ENCODE measurements at places on chromosomes 3 and 15.

DNA sequence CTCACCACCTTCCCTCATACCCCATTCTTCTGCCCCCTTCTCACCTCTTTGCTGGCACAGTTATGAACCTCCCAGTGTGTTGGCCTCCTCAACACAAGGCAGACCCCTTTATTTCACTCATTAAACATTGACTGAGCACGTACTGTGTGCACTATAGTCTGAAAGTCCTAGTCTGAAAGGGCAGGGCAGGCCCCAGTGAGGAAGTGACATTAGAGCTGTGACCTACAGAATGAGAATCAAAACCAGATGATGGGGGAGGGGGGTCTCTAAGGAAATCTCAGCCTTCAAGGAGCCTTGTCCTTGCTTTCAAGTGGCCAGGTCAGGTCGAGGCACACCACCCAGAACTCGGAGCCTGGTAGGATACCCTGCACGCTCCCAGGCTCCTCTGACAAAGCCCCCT is 3.5 kb downstream of the SLC28A1 start:
- no peak for DNase-seq

DNA sequence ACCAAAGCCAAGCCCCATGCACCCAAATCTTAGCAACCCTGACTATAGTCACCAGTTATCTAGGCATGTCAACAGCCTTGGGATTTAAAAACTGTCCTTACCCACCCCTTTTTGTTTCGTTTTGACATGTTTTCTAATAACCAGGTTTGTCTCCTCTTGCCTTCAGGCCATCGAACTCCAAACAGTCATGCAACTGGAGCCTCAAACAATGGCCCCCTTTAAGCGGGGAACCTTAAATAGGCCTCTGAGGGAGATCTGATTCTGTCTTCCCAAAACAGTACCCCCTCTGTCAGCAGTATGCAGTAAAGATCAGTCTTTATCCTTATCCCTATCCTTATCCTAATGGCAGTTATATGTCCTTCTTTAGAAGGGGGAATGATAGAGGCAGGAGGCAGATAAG is 105.7 kb downstream of the DPH6 start:
- DNase-seq = no peak

- no peak for DNase-seq
Measured at GRCh38 chr3:30864836-30865235, 29.6 kb downstream of the GADL1 start.

- DNase-seq = no peak
Measured at GRCh38 chr3:127834771-127835170, 12.5 kb upstream of the MGLL start.

- DNase-seq = no peak
Measured at GRCh38 chr3:131439084-131439483, 57.5 kb downstream of the NUDT16 start.
